ENCODE measurements at places on chromosomes 11 and 22.

DNA sequence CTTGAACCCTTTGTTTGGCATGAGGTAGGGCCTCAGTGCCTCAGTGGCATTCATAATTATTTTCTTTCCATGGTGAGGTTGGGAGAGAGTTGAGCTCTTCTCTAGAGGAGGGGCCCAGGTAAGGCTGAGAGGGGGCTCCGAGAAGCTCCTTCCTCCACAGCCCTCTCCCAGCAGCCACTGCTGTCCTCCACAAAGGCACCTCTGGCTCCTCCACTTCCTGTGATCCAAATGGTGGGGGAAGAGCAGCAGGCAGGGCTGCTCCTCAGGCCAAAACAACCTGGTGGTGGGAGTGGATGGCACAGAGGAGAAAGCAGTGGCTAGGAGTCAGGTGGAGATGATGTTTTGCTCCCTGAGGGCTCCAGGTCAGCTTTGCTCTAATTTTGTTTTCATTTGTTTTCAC lies 13.3 kb downstream of the ROBO4 start:
- DNase-seq, result no peak

DNA sequence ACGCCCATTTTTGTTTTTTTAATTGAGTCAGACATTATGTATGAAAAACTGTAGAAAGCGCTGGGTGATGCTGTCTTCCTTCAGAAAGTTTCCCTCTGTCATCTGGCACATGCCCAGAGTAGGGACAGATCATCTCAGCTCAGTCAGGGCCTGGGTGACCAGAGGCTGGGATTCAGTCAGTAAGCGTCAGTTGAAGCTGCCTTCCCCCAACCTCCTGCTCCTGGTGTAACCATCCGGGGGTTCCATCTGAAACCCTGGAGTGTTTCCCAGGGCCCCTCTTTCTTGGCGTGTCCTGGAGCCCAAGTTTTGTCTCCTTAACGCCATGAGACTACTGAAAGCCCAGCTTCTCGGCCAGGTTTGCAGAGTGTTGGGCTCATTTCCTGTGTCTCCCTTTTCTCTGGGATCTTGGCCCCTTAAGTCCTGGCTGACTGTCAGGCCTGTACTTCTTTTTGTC lies 10.7 kb downstream of the PPFIA1 start:
- no peak for DNase-seq

DNA sequence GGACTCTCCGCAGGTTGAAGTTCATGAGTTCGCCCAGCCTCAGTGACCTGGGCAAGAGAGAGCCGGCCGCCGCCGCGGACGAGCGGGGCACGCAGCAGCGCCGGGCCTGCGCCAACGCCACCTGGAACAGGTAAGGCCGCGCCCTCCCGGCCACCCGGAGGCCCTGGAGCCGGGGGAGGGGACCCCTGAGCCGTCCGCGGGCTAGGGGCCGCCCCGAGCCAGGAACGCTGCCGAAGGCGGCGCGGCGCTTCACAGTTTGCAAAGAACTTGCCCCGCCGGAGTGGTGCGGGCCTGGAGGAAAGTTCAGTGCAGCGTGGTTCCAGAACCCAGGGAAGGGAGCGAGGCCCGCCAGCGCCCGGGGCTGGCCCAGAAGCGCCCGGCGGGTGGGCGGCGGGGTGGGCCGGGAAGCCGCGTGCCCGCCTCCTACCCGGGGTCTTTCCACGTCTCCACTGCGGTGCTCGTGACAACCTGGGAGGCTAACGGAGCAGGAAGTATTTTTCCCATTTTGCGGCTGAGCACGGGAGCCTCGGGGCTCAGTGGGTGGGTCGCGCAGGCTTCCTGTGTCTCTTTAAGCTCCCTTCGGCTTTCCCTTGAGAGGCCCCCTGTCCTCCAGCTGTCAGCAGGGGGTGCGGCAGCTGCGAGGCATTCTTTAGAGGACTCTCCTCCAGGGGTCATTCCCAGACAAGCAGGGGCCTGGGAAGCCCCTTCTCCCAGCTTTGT lies 635 bp downstream of the PRR5 start:
- no peak for DNase-seq

DNA sequence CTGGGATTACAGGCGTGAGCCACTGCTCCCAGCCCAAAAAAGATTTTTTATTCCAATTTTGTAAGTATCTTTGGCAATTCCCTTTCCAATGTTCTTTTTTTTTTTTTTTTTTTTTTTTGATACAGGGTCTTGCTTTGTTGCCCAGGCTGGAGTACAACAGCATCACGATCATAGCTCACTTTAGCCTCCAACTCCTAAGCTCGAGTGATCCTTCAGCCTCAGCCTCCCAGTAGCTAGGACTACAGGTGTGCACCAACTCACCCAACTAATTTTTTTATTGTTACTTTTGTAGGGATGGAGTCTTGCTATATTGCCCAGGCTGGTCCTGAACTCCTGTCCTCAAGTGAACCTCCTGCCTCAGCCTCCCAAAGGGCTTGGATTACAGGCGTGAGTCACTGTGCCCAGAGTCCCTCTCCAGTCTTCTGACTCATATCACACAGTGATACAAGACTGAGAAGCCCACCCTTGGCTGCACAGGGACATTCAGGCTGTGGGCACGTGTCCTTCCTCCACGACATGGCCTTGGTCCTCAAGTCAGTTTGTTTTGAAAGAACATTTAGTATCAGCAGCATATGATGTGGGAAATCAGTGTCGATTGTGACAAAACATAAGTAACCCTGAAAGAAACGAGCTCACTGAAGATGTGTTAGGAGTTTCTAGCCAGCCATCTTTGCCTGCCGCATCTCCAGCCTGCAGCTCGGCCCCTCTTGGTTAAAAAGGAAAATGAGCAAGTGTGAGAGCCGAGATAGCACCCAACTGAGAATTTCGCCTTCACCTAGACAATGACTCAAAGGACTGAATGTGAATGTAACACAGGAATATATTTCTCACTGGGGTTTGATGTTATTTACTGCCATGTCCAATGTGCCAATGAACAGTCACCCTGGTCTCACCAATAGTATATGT lies 175.5 kb downstream of the MN1 start:
- no peak for DNase-seq

- DNase-seq, result peak; percentile 67
These were observed 46.6 kb downstream of the CWC15 start for GRCh38 chr11:94926698-94927237.

GRCh38 chr22:42645341-42645937 lies 3.8 kb downstream of the CYB5R3 start:
- DNase-seq, result peak; percentile 45

DNA sequence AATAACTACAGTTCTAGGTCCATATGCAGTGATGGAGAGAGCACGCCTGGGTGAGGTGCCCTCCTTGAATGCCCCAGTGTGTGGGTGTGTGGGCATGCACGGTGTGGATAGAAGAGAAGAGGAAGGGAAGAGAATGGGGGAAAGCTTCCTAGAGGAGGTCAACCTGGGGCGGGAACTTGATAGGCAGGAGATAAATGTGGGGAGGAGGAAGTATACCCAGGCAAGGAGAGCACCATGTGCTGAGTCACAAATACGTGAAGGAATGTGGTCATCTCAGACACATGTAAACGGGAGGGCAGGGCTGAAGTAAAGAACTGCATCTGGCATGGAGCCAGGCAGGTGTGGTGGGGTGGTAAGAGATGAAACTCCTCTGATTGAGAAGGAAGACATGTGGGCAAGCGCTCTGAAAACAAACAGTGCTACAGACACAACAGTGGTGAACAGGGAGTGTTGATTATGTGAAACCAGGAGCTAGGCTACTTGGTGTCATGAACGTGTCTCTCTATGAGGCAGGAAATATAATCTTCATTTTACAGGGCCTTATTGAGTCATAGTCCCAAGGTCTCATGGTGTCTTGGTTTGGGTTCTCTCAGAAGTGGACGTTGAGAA lies 61.5 kb upstream of the EED start:
- no peak for DNase-seq

DNA sequence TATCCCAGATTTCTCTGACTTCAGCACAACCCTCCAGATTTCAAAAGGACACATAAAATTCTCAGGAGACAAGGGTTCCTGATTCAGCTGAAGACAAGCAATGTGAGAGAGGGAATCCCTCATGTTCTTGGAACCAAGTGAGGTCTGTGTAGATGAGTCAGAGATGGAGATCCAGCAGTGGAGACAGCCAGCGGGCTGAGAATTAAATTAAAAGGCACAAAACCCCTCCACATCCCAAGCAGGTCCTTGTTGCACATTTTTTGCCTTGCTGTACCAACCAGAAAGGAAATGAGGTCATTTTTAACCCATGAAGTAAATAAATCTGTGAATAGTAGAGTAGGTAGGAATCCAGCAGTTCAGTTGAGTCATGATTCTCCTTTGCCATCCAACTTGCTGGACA lies 9.7 kb downstream of the MTNR1B start:
- no peak for DNase-seq

GRCh38 chr11:74543991-74544390 lies 48.4 kb upstream of the POLD3 start:
- no peak for DNase-seq

DNA sequence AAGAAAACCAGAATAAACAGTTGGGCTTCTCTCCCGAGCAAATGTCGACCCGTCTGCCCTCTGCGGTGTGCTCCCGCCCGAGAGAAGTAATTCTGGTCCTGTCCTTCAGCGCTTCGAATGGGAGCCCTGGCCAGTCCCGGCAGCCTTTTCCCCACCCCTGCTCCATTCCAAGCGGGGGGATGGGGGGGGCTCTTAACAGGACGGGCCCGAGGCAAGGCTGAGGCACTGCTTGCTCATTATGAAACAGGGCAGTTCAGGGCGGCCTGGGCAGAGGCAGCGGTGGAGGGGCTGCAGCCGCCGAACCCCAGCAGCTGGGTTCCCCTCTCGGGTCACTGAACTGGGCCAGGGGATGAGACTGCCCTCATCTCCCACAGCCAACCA lies 9.1 kb downstream of the BACE1-AS start:
- no peak for DNase-seq

- no peak for DNase-seq
These were observed 861.3 kb downstream of the TBC1D22A start for GRCh38 chr22:47623763-47624148.

- DNase-seq, result peak; percentile 64
These were observed 252.7 kb downstream of the TMEM135 start for GRCh38 chr11:87290304-87290922.

GRCh38 chr11:13098063-13098462 lies 88.9 kb downstream of the RASSF10 start:
- DNase-seq, result peak; percentile 97

DNA sequence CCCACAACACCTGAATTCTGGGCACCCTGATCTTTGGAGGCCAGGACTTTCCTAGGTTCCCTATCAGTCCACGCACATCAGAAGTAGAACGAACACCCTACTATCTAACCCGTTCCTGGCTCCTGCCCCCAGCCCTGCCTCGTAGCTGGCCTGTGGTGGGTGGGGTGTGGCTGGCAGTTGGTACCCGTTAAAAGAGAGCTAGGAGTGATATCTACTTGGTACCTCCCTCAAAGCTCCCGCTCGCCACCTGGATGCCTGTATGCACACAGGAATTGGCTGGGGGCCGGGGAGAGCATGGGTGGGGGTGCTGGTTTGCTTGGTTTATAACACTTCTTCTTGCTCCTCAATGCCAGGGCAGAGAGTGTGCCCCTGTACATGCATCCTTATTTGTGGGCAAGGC lies 14.0 kb upstream of the NECTIN1 start:
- no peak for DNase-seq

- no peak for DNase-seq
These were observed 179.3 kb upstream of the FAT3 start for GRCh38 chr11:92045301-92045700.

GRCh38 chr11:114060392-114061047 lies 1.0 kb downstream of the ZBTB16 start:
- no peak for DNase-seq

- no peak for DNase-seq
These were observed 6.4 kb downstream of the PRAME start for GRCh38 chr22:22552630-22553029.

- DNase-seq, result no peak
These were observed 8.8 kb downstream of the RRAS2 start for GRCh38 chr11:14350215-14350614.

- no peak for DNase-seq
These were observed 54.8 kb downstream of the CLPB start for GRCh38 chr11:72379384-72380131.

DNA sequence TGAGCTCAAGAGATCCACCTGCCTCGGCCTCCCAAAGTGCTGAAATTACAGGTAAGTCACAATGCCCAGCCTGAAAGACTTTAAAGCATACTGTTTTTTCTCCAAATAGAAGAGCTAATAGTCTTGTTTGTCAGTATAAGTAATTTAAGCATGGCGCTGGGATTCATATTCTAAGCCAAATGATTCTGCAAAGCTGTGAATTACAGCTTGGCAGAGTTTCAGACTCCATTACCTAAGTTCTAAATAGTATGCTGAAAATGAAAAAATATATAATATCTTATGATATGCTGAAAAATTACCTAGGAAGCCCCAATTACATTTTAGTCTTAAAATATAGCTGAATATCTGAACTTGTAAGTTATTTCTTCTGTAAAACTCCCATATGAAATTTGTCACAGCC lies 39.3 kb downstream of the MRE11 start:
- no peak for DNase-seq

GRCh38 chr11:64334764-64335735 lies 5.0 kb upstream of the CCDC88B start:
- no peak for DNase-seq

GRCh38 chr22:20439556-20439927 lies 1.9 kb upstream of the SCARF2 start:
- no peak for DNase-seq

GRCh38 chr11:33134276-33134675 lies 27.0 kb downstream of the CSTF3 start:
- no peak for DNase-seq

DNA sequence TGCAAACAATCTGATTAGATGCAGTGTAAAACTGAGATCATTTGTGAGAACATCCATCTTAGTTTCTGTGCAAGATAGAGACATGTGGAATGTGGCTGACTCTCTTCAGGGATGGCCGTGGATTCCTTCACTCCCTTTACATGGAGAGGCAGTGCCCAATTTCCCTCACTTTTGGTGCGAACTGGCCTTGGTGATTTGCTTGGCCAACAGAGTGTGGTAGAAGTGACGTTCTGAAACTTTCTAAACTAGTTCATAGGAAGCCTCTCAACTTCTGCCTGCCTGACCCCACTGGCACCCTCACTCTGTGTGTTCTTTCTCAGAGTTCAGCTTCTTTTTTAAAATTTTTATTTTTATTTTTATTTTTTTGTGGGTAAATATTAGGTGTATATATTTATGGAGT lies 9.9 kb upstream of the SYT13 start:
- DNase-seq, result no peak

GRCh38 chr22:45465633-45466032 lies 37.0 kb upstream of the FBLN1 start:
- DNase-seq, result no peak

DNA sequence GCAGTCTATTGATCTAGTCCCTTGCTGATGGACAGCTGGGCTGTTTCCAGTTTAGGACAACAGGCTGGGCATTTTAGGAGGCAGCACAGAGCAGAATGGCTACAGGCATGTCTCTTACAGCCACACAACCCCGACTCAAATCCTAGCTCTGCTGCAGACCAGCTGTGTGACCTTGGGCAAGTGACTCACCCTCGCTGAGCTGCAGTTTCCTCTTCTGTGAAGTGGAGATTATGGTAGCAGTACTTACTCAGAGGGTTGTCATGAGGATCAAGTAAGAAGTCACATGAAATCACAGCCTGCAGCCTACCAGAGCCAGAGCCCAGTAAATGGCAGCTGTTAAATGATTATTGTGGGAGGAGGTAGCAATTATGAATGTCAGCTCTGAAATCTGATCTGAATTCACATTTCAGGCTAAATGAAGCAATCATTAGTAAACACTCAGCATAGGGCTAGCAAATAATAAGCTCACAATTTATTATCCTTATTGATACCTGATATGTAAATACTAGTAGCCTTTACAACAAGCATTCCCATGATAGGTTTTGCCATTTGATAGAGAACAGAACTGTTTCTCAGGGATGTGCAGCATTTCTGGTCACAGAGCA lies 58.9 kb downstream of the MYEOV start:
- no peak for DNase-seq
